ENCODE measurements at places on chromosomes 5 and 9. TPM values are rescaled to one million over a fixed set of nuclear protein-coding genes. Genes with fewer than 3 reads are reported as not detected.

The ZNF782 gene
- total RNA-seq = 11.2 TPM

The ADAMTSL2 gene
- not detected for total RNA-seq

The CDKN2B gene
- 3.7 TPM for total RNA-seq

The PRKACG gene
- not detected for total RNA-seq

The AGTPBP1 gene
- 37.2 TPM for total RNA-seq

DNA sequence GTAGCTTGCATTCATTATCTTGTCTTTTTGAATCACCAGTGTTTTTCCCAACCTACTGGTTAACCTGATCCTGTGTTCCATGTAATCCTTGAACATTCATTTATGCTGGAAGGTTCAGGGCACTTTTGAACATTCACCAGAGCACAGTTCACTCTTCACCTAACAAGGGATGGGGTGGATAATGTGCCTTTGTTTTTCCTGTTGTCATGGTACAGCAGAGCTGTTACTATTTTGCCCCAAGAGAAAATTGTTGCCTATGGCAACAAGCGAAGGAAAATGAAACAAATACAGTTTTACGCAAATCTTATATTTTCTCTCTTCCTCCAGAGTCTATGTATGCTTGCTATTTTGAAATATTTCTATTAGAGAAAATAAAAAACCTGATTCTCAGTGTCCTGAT lies 60.3 kb upstream of the RIOK2 start:
- DNase-seq = no peak

DNA sequence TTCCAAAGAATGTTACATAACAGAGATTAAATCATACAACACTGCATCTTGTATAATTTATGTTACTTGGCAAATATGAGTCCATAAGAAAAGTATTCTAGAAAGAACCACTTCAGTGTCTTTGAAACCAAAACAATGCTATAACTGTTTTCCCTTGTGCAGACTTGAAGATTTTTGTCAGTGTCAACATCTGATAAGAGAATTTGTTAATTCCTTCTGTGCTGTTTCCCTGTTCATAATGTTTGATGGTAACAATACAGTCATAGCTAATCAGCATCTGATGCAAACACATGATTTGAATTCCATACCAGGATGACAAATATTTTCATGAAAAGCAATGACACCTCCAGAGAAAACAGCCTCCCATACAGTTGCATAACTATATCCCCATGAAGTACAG lies 306.8 kb downstream of the SEMA5A start:
- no peak for DNase-seq

GRCh38 chr5:10582512-10582897 lies 18.6 kb downstream of the ANKRD33B start:
- no peak for DNase-seq

DNA sequence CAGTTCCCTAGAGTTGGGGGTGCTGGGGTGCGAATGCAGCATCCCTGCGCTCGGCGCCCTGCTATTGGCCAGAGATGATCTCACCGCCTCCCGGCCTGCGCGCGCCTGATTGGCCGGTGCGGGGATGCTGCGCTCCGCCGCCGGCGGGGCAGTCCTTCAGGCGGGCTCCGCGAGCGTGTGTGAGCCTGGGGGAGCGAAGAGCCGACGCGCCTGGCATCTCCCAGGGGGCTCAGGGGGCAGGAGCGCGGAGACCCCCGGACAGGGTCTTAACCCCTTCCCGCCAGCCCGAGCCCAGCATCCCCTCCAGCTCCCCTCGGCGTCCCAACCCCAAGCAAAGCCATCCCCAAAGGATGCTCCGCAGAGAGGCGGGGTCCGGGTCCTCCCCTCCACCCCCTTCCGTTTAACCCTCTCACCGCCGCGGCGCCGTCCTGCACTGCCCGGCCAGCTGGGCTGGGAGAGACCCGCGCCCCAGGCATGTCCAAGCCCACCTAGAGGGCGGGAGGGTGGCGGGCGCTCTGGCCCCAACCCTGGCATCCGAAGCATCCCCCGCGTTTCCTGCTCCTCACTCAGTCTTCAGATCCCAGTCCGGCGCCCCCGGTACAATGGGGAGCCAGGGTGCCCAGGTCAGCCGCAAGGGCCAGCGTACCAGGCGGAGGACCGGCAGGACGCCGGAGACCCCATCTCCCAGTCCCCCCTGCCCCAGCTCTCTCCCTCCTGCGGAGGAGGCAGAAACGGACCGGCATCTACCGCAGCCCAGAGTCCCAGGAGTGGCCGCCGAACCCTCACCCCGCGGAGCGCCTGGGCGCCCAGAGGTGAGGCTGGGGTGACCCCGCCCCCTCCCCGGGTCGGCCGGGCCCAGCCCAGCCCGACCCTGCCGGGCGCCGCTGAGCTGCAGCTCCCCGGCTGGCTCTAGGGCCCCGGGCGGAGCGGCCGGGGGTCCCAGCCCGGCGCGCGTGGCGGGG lies 19.3 kb upstream of the TOR2A start:
- DNase-seq = no peak

DNA sequence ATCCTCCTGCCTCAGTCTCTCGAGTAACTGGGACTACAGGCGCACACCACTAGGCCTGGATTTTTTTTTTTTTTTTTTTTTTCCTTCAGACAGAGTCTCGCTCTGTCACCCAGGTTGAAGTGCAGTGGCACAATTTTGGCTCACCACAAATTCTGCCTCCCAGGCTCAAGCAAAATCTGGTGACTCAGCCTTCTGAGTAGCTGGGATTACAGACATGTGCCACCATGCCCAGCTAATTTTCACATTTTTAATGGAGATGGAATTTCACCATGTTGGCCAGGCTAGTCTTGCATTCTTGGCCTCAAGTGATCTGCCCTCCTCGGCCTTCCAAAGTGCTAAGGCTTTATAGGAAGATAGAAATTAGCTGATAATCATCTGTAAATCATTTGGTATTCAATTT lies 43.9 kb downstream of the NSA2 start:
- DNase-seq = no peak

DNA sequence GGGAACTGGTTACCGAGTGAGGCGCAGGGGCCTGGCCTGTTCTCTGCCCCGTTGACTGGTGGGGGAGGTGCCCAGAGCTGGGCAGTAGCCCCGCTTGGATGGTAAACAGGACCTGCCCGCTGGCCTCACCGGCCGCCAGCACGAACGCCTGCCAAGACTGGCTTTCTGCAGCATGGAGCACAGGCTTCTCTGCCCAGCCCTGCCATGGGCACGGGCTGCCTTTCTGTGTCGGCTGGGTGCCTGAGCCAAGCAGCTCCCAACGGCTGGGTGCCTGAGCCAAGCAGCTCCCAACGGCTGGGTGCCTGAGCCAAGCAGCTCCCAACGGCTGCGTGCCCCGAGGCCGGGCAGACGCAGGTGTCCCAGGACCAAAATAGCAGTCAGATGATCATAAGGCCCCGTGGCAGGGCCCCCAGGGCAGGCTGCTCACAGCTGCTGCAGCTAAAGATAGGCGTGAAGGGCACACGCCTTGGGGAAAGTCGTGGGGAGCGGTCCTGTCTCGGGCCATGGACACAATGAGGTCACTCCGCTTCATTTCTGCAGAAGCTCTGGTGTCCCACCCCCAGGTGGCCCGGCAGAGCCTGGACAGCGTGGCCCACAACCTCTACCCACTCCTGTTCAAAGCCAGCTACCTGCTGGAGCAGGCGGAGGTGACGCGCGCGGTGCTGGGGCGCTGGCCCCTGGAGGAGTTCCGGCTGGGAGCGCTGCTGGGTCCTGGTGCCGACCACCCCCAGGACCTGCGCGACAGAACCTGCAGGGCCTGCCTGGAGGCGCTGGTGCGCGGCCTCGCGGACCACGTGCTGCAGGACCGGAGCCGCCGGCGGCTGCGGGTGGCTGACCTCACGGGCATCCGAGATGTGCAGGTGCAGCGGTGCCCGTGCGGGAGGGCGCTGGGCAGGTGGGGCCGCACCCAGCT lies at the start of gene LRRC14B:
TSS of gene LRRC14B (plus strand) at position 460 of the 913 bp plus-strand sequence. CDS start at position 504, 44 bp downstream.
- DNase-seq = peak; percentile 92

GRCh38 chr5:17180330-17180843 lies 37.0 kb upstream of the BASP1 start:
- no peak for DNase-seq

GRCh38 chr5:126591549-126591948 lies 3.5 kb downstream of the ALDH7A1 start:
- DNase-seq = no peak

DNA sequence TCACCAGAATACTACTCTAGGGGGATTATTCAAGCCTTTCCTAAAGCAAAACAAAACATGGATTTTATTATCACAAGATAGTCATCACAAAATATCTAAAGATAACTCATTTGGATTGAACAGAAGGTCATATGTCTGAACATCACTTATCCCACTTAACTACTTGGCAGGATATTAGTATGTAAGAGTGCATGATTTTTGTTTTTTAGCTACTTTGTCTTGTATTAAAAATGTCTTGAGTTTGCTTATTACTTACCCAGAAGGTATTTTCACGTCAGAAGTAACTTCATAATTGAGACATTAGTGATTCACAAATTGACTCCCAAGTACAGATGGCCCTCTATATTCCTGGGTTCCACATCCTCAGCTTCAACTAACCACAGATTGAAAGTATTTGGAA lies 113.8 kb downstream of the TLE4 start:
- no peak for DNase-seq

GRCh38 chr9:99326112-99326916 lies 104.2 kb downstream of the SEC61B start:
- DNase-seq = no peak

GRCh38 chr5:140072812-140073211 lies 29.7 kb upstream of the NRG2 start:
- no peak for DNase-seq

GRCh38 chr9:69093471-69094103 lies 58.0 kb downstream of the FXN start:
- no peak for DNase-seq

DNA sequence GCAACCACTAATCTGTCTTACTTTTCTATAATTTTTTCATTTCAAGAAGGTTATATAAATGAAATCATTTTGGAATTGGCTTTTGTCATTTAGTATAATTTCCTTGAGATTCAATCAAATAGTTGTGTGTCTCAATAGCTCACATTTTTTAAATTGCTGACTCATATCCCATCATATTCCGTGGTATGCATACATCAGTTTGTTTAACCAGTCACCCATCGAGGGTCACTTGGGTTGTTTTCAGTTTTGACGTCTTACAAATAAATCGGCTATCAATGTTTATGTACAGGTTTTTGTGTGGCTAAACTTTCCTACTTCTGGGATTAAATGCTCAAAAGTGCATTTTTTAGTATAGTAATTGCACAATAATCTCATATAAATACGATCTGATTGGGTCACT lies 185.5 kb downstream of the TAF11L14 start:
- DNase-seq = no peak

DNA sequence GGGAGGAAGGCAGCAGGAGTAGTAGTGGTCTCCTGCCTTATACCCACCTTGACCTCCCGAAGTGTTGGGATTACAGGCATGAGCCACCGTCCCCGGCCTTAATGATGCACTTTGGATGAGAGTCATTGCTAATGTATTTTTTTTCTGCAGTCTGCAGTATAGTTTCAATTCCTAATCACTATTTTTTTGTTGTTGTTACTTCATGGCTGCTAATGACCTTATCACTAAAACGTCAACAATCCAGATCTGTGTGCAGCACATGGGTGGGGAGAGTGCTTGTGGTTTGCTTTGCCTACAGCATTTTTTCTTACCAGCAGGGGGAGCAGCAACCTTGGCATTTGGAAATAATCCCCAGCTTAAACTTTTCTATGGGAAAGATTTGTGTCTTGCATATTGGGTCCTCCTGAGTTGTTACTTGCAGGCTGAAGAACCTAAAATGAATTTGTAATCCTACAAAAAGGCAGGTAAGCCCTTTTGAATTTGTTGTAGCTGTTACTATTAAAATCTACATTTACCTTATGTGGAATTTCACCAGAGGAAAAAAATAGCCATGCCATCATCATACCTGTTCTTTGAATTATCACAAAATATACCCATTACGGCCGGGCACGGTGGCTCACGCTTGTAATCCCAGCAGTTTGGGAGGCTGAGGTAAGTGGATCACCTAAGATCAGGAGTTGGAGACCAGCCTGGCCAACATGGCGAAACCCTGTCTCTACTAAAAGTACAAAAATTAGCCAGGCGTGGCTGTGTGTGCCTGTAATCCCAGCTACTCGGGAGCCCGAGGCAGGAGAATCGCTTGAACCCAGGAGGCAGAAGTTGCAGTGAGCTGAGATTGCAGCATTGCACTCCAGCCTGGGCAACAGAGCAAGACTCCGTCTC lies 6.3 kb upstream of the MED7 start:
- DNase-seq = peak; percentile 78

DNA sequence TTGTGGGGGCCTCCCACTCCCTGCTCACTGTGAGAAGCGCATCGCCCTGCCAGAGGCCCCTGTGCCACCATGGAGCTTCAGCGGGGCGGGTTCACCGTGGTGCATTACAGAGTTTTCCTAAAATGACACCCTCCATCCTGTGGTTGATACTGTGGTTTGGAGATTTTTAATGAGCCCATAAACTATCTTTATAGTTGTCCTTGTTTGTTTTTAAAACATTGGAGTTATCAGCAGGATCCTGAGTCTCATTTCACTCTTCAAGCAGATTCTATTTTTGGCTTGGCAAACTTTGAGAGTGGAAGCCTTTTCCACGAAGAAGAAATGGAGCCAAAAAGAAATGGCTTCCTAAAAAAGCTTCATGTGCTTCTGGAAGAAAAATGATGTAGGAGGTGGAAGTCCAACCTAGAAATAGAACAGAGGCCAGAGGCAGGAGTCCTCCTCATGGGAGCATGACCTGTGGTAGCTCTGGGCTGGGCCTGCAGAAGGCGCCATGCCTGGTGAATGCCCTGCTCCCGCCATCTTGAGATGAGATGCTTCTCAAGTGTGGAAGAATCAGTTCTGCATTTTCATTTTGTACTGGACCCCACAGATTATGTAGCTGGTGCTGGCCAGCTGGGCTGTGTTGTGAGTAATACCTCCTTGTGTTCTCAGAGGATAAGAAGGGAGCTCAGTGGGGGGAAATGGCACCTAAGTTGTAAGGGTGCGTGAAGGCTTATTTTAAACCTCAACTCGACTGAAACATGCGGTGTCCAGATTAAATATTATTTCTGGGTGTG lies 79.0 kb upstream of the RAI14 start:
- no peak for DNase-seq

DNA sequence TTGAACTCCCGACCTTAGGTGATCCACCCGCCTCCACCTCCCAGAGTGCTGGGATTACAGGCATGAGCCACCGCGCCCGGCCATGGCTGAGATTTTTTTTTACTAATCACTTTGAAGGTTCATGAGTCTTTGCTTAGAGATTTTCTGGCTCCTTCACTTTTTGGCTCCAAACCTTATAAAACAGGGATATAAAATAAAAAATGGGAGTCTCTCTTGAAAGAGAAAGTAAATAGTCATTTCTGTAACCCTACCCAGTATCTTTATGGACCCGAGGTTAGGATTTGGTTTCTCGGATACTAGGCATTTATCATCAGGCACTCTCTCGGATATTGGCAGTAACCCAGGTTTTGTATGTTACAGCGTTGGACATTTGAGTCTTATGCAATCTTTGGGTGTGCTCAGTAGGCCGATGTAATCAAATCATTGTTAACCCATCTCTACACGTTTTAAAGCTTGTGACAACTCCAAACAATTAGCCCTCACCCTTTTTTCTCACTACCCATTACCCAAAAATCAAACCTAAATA lies 25.3 kb downstream of the STXBP1 start:
- DNase-seq = no peak

DNA sequence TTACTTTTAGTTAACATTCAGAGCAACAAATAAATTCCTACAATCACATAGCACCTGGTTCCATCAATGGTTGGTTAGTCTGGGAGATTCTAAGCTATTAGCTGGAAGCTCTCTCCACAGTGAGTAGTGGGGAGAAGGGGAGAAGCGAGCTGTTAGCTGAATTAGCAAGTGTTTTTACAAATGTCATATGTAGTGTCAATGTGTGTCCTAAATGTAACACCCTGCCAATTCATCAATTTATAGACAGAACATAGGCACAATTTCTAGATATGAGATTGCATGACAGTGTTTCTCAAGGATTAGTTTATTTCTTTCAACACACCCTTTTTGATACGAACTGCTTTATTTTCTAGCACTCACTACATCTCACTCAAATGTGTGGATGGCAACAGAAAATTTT lies 349.0 kb downstream of the PDE4D start:
- no peak for DNase-seq

Data from OCI-LY7 (cell line).